ENCODE measurements at places on chromosomes 6 and 20.
A peak's percentile ranks its signal among the peaks of the same experiment; 100 is the strongest.

DNA sequence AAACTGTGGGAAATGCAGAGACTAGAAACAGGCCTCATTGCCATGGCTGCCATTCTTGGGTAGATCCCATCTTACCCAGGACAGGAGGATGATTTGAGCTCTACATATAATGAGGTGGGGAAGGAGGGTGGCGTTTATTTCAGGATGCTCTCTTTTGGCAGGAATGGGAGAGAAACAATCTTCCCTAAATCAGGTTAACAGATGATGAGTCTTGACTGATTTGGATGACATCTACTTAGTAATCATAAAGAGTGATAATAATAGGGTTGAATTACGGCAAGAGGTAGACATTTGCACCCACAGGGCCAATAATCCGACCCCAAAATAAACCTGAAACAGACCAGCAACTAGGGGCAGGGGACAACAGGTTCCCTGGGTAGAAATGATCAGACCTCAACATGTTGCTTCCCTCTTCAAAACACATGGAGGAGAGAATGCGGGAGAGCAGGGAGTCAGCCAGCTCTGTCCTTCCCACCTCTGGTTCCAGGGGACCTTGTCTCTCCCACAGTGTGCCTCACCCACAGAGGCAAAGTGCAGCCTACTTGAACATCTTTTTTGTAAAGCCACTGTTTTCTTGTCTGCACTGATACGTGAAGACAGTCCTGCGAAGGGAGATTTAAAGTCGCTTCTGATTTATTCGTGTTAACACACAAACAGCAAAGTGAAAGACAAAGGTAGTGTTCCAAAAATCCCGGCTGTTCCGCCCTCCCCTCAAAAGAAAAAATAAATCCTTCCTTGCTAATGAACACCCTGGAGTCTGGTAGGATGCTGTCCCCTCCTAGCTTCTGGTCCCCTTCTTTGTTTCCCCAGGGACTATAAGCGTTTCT lies 3.9 kb downstream of the FOXQ1 start:
- no peak for DNase-seq

- peak; percentile 62 for DNase-seq
These were observed 993 bp downstream of the STX16 start for GRCh38 chr20:58651946-58652605.

- DNase-seq, result no peak
These were observed 61.3 kb downstream of the BMP6 start for GRCh38 chr6:7787137-7787608.

GRCh38 chr6:127376685-127377084 lies 33.3 kb upstream of the ECHDC1 start:
- no peak for DNase-seq

- no peak for DNase-seq
These were observed 392.3 kb upstream of the CITED2 start for GRCh38 chr6:139766796-139767195.

GRCh38 chr20:58271606-58272351 lies 37.7 kb upstream of the RAB22A start:
- no peak for DNase-seq

GRCh38 chr20:2305946-2306345 lies 10.1 kb downstream of the TGM3 start:
- no peak for DNase-seq

GRCh38 chr20:57407541-57407956 lies 16.4 kb downstream of the RBM38 start:
- DNase-seq, result no peak

- no peak for DNase-seq
These were observed 60.8 kb upstream of the APCDD1L start for GRCh38 chr20:58575776-58576602.

- no peak for DNase-seq
These were observed 36.4 kb upstream of the SLC35F1 start for GRCh38 chr6:117870486-117871242.

- DNase-seq, result no peak
These were observed 238.8 kb upstream of the SLC35B3 start for GRCh38 chr6:8674126-8674525.

DNA sequence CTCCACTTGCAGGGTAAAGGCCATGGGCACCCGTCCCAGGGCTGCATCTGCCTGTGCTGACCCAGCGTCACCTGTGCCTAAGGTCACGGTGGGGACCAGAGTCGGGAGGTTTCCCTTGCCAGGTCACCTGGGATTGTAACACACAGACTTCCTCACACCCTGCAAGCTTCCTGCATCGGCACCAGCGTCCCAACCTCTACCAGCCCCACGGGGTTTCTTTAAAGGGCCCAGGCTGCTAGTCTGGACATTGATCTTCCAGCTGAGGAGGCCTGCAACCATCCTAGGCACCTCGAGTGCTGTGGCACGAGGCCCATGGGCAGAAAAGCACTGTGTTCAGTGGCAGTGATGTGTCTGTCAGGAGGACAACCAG lies 12.6 kb downstream of the ACSS1 start:
- DNase-seq, result peak; percentile 97

- DNase-seq, result no peak
These were observed at the start of gene SIM1 for GRCh38 chr6:100464903-100465700. SIM1 (minus strand) TSS chr6:100464921; CDS start chr6:100463468, 1,453 bp downstream.

DNA sequence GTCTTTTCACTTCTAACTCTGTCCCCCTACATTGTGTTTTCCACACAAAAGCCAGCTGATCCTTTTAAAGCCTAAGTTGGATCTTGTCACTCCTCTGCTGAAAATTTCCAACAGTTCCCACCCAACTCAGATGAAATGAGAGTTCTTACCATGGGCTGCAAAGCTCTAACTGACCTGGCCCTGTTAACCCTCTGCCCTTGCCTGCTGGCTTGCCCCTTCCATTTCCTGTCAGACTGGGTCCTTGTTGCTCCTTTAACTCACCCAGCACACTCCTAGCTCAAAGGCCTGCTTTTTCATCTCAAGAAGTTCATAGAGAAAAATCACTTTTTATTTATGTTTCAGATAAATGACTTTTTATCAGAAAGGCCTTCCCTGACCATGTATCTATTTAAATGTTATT lies 66.5 kb upstream of the HEY2 start:
- DNase-seq, result no peak

- DNase-seq, result no peak
These were observed 121.6 kb upstream of the LGSN start for GRCh38 chr6:63441266-63441956.

- DNase-seq, result no peak
These were observed 306.2 kb upstream of the ZFP64 start for GRCh38 chr20:52497731-52498130.

DNA sequence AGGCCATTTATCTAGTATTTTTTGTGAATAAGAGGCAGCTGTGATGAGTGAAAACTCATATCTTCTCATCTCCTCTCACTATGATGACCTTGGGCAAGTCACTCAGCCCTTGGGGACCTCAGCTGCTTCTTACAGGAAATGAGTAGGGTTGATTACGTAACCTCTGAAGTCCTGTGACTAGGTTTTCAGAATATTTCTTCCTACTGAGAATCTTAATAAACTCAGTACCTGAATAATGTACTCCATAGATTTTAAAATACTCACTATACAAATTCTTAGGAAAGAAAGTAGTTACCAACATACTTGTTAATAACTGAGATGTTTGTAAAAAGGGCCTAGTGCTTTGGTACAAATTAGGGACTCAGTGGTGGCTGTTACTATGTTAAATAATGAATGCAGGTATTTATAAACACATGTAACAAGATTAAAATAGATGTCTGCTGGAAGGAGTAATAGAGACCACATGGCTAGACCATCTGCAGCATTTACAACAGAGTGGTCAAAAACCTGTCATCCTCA lies 60.9 kb downstream of the RPRD1B start:
- no peak for DNase-seq

DNA sequence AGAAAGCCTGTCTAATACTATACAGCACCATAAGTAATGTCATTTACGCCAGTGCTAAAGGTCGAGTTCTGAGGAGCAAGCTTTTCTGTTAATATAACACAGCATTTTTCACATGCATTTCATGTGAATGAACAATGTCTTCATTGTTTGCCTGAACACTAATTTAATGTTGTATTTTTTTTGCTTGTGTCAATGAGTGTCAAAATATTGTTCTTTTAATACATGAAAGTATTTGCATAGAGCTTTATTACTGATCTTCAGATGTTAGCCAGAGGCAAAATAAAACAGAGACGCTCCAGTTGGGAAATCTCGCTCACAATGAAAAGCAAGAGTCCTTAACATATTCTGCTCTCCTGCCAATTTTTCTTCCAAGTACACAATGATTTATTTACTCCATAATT lies 151.8 kb downstream of the FOXC1 start:
- DNase-seq, result no peak

GRCh38 chr6:27260836-27261375 lies 13.4 kb downstream of the PRSS16 start:
- no peak for DNase-seq

DNA sequence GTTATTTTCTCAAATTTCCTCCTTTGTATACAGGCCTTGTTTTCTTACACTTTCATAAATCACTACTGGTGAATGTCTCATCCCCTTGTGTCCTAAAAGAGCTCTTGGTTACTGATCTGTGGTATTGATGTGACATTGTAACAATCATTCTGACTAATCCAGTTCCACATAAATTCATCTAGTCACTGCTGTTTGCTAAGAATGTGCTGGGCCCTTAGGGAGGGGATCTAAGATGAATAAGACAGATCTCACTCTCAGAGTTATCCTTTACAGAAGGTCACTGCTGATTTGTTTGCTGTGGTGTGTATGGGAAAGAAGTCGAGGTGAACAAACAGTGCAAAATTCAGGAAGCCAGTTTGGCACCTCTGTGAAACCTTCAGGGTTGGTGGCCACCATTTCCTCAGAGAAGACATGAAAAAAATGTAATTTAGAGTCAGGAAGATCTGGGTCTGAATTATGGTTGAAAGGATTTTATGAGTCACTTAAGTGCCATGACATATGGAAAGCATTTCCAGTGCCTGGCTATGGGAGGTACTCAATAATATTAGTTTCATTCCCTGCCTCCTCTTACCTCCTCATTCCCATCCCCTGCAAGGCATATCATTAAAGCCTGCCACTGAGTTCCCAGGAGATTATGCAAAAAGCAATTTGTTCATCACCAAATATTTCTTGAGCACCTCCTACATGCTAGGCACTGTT lies 121.8 kb downstream of the COL9A1 start:
- no peak for DNase-seq

GRCh38 chr20:711576-711975 lies 36.0 kb upstream of the SCRT2 start:
- DNase-seq, result no peak

DNA sequence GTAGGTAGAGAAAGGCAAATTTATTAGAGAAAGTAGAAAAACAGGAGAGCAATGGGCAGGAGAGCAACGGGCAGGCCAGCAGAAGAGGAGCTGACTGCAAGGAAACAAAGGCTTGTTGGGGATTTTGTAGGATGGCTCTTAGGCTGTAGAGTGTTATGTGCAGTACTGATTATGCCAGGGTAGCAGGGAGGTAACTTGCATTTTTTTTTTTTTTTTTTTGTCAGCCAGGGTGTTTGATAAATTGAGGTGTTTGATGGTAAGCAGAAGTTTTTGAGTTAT lies 36.2 kb upstream of the IER3 start:
- no peak for DNase-seq

DNA sequence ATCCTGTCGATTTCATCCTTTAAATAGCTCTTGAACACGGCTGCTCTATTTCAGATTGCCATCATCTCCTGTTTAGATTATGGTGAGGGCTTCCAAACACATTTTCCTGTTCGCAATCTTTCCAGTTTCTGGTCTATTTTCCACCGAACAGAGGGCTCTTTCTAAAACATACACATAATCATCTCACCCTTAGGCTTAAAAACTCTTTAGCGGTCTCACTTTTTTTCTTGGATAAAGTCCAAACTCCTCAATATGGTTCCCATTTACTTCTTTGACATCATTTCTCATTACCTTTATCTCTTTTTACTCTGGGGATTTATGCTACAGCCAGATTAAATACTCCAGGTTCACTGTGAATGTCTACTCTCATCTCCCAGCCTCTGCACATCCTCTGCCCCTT lies 103.4 kb upstream of the STMND1 start:
- no peak for DNase-seq

- no peak for DNase-seq
These were observed 10.8 kb upstream of the GNRH2 start for GRCh38 chr20:3032624-3033023.

DNA sequence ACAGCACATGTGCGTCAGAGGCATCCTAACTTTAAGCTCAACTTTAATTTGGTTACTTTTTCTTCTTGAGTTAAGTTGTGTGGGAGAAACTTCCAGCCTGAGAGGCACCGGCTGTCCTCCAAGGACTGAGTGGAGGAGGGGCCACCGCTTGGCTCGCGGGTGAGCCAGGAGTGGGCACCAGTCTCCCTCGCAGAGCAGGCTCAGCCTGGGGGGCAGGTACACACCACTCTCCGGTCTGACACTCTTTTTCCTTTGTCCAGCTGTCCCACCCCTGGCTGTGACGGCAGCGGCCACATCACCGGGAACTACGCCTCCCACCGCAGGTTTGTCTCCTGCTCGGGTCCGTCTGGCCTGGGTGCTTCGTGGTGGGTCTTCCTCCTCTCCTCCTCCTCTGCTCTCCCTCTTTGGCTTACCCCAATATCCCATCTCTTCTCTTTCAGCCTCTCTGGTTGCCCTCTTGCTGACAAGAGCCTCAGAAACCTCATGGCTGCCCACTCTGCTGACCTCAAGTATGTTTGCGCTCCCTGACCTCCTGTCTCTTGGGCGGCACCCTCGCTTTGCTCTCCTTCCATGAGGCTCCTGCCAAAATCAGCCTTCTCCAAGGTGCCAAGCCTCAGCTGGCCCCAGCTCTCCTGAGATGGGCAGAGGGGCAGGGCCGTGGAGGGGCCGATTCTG lies 32.6 kb upstream of the PCMTD2 start:
- DNase-seq, result no peak

DNA sequence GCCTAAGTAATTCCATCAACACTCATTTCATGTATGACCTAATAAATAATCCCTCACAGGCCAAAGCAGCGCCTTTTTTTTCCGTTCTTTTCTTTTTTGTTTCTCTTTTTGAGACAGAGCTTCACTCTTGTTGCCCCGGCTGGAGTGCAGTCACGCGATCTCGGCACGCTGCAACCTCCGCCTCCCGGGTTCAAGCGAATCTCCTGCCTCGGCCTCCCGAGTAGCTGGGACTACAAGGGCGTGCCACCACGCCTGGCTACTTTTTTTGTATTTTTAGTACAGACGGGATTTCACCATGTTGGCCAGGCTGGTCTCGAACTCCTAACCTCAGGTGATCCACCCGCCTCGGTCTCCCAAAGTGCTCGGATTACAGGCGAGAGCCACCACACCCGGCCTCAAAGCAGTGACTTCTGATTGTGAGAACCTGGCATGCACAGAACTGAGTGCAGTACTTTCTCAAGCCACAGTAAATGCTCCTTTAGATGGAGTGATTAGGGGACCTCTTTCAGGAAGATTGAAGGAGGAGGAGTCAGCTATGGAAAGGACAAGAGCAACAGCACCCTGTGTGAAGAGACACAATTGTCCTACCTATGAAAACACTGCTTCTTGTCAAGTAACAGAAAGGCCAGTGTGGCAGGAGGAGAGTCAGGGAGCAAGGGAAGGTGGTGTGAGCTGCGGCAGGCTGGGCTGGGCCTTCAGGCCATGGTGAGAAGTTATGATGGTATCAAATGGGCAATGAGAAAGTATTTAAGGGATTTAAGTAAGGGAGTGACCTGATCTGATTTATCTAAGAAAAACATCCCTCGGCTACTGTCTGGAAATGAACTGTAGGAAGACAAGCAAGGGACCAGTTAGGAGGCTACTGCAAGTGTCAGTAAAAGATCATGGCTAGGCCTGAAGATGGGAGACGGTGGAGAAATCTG lies 1.7 kb upstream of the SCAF8 start:
- DNase-seq, result no peak

- no peak for DNase-seq
These were observed 13.2 kb downstream of the SYTL3 start for GRCh38 chr6:158662954-158663624.

All from left lobe of liver (tissue), 2 donors.